ENCODE measurements at places on chromosomes 1 and 21. TPM values are rescaled to one million over a fixed set of nuclear protein-coding genes. Genes with fewer than 3 reads are reported as not detected.

CFHR5 gene
- not detected for total RNA-seq

- no peaks in the 10 kb centered on the region for H3K36me3 ChIP-seq
- H3K4me1 ChIP-seq: peaks cover 21% of the 10 kb centered on the region
- no peak for DNase-seq
- H3K27me3 ChIP-seq: peaks cover 38% of the 10 kb centered on the region
- H3K27ac ChIP-seq: no peak overlapping the region
These were observed 7.1 kb upstream of the NES start for GRCh38 chr1:156684227-156684782.

- H3K4me1 ChIP-seq: no peaks in the 10 kb centered on the region
- no peak for DNase-seq
- no peak overlapping the region for H3K27ac ChIP-seq
- peaks cover 20% of the 10 kb centered on the region for H3K27me3 ChIP-seq
- H3K36me3 ChIP-seq: no peaks in the 10 kb centered on the region
These were observed 93.0 kb upstream of the GCLM start for GRCh38 chr1:94002046-94002787.

DNA sequence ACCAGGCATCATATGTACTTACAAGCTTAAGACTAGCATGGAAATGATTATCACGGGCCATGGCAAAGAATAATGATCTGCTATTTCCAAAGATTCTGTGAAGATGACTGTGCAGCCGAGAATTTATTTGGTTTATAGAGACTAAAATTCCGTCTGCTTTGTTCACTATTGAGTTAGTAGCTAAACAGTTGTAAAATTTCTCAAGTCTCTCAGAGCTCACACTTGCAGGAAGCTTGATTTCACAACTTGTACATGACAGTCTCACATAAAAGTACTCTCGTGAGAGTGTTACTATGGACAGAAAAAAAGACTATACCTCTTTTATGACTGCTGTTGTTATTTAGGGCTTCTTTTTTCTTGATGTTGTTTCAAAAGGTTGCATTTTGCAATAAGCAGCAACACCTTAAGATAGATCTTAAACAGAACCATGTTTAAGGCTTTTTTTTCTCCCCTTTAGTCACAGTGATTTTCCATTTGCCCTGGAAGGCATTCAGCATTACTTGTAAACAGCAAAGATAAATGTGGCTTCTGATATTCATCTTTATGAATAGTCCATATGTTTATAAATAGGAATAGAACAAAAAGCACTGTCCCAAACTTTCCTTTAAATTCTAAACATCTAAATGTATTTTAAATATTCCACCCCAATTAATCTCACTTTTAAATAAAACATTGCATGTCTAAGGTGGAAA lies 24.8 kb downstream of the ST6GALNAC5 start:
- H3K4me1 ChIP-seq: no peaks in the 10 kb centered on the region
- peaks cover 3% of the 10 kb centered on the region for H3K36me3 ChIP-seq
- DNase-seq: no peak
- no peak overlapping the region for H3K27ac ChIP-seq
